ENCODE measurements at places on chromosomes 4 and X.

DNA sequence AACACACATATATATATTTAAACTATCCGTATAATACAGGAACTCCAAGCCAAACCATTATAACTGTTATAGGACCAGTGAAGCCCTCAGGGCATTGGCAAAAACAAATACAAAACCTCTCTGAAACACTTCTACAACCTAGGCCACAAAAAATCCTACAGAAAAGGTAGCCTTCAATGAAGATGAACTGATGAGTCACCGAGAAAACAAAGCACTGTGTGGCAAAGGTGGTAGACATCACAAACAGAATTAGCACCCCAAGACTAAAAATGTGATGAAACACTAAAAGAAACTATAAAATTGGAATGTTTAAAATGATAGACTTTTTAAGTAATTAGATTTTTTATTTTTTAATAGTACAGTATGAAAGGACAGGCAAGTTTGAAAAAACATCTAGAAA lies 5.5 kb upstream of the HSPA4L start:
- DNase-seq: no peak

GRCh38 chr4:118036336-118036735 lies 2.0 kb downstream of the NDST3 start:
- no peak for DNase-seq

GRCh38 chrX:72040506-72040905 lies 91.2 kb downstream of the RTL5 start:
- no peak for DNase-seq

DNA sequence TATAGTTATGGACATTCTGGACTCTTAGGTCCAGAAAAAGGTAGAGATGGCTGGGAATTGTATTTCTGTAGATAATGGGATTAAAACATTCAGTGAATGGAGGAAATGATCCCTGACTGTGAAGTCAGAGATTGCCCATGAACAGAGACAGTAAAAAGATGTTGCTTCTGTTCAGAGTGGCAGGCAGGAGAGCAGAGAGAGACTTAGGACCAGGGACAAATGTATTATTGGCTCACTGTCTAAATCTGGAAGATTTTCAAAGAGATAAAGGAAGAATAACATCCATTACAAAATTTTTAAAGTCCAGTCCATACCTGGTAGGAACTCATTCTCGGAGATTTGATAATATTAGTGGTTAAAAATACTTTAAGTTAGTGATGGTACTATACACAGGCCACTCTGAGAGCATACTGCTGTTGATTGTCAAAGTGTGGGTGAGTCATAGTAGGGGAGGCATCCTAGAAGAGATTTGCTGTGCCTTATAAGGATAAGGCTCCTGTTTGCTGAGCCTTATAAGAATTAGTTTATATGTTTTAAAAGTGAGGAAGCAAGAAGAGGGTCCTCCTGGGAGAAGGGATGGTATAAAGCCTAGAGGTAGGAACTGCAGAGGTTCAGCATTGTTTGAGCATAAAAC lies 53.0 kb downstream of the JADE3 start:
- DNase-seq: no peak

- DNase-seq: no peak
These were observed 8.9 kb downstream of the TCEANC start for GRCh38 chrX:13661735-13662288.

DNA sequence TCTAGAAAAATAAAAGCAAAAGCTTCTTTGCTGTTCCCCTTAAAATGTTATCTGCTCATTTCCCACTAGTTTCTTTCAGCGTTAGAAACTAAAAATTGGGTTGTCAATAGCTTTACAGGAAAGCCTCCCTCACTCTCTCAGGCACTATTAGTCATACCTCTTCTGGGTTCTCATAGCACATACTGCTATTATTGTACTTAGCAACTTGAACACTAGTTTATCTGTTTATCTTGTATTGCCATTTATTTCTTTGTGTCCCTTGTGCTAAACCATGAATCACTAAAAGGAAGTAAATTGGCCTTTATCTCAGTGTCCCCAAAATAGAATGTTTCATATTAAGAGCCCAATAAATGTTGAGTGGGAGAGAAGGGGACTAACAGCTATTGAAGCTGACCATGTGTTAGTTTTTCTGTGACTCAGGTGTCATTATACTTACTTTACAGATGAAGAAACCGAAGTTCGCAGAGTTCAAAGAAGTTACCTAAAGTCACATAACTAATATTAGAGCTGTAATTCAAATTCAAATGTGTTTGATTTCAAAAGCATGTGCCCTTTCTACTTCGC lies 124.8 kb upstream of the CITED1 start:
- no peak for DNase-seq

DNA sequence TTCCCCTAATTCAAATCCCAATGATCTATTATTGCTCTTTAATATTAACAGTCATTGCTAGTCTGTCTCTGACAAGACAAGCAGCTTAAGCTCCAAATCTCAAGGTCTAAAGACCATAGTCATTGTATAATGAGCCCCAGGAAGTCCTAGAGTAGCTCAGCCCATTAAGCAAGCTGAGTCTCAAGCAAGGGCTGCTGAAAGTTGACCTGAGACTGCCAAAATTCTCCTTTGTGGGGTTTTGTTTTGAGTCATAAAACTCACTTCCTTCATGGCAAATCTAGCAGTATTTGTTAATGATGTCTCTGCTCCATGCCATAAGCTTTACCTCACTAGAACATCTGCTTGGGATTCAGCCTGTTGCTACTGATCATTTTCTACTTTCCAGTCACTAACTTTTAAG lies 313.2 kb downstream of the ANTXR2 start:
- DNase-seq: no peak
